Stimulated activated CD8-positive, alpha-beta memory T cell treated with anti-CD3 and anti-CD28 coated beads, Interleukin-4, amount 100 ng/mL, for 1 hour (primary cell): ENCODE measurements at places on chromosomes 7 and 10.

DNA sequence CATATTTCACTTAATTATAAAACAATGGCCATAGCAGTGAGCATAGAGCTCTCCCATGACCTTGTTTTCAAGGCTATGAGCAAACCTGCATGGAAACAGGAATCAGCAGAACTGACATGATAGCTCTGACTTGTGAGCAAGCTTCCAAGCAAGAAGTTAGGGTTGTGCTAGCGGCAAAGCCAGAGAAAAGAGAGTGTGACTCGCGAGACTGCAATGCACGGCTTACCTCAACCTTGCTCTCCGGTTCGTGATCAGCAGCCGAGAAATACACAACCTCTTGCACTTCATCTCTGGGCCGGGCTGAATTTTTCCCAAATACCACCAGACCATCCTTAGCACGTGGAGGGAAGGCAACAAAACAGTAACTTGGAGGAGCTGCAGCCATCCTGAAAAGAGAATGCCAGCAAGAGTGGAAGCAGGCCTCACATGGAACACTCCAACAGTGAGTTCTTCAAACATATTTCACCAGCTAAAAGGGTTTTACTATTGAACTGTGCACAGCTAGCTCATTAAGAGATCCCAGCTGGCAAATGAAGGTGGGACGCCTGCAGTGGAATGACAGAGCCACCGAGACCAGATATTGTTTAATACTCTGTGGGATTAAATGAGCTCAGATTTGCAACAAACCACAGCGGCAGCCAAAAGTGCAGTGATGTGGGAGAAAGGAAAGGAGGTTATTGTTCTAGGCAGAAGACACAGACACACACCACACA is 20.8 kb downstream of the SCRN1 start:
- DNase-seq: no peak

- peak; percentile 9 for DNase-seq
Observed at GRCh38 chr10:14822879-14823755, 14.7 kb downstream of the CDNF start.

DNA sequence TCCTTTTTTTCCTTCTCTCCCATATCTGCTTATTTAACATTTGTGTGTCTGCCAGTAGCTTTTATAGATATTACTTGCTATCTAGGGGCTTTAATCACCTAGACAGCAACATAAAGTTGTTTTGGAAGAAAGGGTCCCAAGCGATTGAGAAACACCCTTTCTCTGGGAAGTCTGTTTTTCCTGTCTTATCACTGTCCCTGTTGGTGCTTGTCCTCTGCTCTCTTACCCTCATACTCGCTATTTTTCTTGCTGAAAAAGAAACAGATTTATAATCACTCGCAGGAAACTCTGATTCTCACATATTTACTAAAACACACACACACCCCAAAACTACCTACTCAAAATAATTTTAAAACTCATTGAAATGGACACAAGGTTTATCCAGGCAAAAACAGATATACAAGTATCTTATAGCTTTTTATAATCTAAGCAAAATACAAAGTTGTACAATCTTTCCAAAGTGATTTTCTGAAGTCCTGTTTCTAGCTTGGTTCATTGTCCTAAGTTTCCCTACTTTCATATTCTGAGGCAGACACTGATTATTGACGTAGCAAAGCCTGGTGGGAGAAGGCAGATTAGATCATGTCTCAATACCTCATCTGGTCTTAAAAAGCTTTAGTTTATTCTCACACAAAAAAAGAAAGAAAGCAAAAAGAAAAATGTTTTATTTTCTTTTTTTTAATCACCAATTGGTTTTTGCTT is 157.3 kb downstream of the CACNA2D1 start:
- DNase-seq: no peak

GRCh38 chr10:77625379-77625778 is 12.2 kb downstream of the KCNMA1 start:
- no peak for DNase-seq

GRCh38 chr10:52875336-52875735 is 102.8 kb upstream of the MBL2 start:
- DNase-seq: no peak

DNA sequence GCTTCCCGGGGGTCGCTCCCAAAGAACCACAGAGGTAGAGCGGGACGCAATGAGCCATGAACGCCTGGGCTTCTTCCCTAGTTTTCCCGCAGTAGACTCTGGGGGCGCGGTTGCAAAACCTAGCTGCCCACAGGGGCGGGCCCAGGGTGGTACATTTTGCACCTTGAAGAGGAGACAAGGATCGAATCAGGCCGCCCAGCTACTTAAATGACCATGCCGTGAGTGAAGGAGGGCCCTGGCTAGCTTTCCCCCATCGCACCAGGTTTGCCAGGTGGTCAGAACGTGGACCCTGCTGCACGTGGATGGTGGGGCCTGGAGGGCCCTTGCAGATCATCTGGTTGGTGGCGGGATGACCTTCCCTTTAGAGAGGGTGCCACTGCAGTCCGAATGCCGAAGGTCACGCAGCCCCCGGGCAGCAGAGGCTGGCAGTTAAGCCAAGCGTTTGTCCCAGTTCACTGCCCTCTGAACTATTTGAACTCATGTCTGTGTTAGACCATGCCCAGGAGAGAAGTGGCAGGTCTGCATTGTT is 604 bp upstream of the SHTN1 start:
- DNase-seq: no peak

GRCh38 chr7:142438235-142438922 is 180.5 kb upstream of the PRSS58 start:
- DNase-seq: no peak

- no peak for DNase-seq
Observed at GRCh38 chr7:130791746-130792145, 57.7 kb upstream of the KLF14 start.

GRCh38 chr7:50304911-50305582 is 531 bp downstream of the IKZF1 start:
- no peak for DNase-seq

DNA sequence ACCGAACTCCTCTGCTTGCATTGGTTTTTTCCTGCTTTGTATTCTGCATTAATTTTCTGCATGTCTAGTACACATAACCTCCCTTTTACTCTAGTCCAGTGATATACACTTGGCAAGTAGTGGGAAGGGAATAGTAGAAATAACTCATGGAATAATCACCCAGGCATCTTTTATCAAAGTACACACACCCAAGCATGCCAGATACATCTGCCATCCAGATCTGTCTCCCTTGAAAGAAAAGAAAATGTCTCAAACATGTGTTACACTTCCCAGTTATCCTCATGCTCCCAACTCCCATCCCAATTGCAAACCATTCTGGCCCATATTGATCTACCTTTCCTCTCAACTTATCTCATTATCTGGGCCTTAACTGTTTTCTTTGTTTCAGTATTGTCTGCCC is 79.0 kb downstream of the PHYHIPL start:
- DNase-seq: no peak
